ENCODE measurements at places on chromosomes 5 and 9.

DNA sequence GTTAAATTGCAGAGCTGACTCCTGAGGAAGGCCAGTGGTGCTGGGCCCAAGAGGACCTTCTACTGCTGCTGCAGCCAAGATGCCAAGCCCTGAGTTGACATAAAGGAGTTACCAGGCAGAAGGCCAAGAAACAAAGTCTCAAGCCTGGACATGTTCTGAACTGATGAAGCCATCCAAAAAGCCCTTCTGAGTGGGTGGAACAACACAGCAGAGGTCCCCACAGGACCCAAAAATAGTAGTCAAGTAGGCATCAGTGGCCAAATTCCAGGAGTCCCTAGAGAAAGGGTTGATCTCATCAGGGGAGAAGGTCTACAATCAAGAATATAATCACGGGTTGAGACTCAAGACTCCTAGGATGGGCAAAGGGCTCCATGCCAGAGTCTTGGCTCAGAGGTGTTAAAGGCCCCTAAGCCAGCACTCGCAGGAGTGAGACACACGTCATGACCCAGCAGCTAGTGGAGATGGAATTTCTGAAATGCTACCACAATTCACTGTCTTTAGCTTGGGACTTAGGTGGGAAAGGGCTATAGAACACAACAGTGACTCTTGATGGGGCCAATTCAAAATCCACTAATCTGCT is 119.7 kb downstream of the FANCC start:
- peak; percentile 13 for DNase-seq

DNA sequence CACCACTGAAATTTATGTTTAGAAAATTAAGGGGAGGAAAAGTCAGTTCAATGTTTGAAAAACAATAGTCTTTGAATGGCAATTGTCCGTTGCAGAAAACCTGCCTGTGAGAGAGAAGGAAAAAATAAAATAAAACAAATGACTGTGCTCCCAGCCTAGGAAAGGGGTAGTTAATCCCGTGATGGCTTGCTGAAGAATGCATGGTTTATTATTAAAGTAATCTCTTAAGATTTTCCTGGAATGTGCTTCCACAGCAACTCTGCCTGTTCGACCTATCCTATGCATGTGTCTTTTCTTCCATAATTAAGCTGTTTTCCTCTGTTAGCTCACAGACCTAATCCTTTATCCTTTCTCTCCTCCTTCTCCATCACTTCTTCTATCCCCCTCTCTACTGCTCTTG is 2.4 kb upstream of the DAB2 start:
- DNase-seq: no peak

DNA sequence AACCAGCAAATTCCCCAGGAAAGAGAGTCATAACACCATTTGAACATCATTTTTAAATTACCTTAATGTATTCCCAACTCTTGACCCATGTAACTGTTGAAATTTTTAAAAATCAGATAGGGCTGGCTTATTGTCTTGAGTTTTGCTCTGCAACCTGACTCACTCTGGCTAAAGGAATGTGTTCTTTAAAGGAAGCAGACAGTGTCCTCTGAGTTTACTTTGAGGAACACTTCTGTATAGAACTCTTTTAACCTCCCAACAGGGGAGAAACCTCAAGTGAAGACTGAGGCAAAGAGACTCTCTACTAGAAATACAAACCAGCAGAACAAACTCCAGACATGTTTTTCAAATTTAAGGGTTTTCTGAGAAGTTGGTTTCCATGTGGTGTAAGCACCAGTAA is 248.9 kb downstream of the CWC27 start:
- no peak for DNase-seq

DNA sequence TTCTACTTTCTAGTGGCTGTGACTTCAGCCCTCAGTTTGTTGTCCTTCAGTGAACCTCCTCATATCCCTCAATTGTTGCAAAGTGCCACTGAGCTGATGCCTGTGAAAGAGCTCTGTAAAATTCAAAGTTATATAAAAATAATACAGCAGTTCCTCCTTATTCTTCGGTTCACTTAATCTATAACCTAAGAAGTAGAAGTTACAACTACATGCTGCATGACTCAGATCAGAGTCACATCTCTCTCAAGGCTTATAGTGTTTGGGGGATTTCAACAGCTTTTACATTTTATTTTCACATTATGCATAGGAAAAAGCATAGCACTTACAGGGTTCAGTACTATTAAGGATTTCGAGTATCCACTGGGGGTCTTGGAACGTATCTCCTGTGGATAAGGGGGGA is 25.1 kb upstream of the GCNT1 start:
- DNase-seq: no peak

- no peak for DNase-seq
These were observed 52.2 kb downstream of the ACTL7B start for GRCh38 chr9:108803428-108804065.

GRCh38 chr9:2466703-2467102 is 154.9 kb upstream of the VLDLR start:
- DNase-seq: no peak

GRCh38 chr9:127854184-127854806 is at the start of gene ENG:
Gene ENG (minus strand): TSS chr9:127854658. CDS start chr9:127854355, 303 bp downstream.
- DNase-seq: no peak

DNA sequence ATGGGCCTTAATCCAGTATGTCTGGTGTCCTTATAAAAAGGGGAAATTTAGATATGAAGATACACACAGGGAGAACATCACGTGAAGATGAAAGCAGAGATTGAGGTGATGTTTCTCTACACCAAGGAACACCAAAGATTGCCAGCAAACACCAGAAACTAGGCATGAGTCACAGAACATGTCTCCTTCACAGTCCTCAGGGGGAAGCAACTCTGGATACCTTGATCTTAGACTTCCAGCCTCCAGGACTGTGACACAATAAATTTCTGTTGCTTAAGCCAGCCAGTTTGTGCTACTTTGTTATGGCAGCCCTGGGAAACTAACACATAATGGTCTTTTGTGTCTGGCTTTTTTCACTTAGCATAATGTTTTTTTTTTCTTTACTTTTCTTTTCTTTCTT is 41.2 kb upstream of the STRBP start:
- no peak for DNase-seq

GRCh38 chr9:74173284-74173683 is 323.9 kb upstream of the RORB start:
- no peak for DNase-seq

- DNase-seq: no peak
These were observed 306.6 kb downstream of the ADGRV1 start for GRCh38 chr5:90865180-90865579.

DNA sequence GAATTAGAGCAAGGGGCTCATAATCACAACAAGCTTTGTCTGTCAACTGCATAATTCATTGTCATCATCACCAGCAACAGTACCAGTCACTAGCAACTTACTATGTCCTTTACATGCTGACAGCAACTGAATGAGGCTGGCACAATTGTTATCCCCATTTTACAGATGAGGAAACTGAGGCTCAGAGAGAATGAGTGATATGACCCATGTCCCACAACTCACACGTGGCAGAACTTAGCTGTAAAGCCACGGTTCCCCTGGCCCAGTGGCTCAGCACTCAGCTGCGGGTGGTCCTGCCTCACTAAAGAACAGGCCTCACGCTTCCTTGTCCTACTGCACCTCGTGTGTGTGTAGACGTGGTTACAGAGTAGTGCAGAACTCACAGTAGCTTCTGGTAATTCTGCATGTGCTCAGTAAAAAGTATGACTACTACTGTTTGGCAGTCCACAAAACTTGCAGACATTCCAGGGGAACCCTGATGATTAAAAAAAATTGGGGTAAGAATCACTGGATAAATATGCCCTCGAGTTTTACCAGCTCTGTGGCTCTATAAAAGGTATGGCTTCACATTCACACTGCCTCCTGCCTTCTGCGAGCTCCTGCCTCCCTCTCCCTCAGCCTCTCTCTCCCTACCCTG is 30.2 kb downstream of the AFAP1L1 start:
- no peak for DNase-seq

DNA sequence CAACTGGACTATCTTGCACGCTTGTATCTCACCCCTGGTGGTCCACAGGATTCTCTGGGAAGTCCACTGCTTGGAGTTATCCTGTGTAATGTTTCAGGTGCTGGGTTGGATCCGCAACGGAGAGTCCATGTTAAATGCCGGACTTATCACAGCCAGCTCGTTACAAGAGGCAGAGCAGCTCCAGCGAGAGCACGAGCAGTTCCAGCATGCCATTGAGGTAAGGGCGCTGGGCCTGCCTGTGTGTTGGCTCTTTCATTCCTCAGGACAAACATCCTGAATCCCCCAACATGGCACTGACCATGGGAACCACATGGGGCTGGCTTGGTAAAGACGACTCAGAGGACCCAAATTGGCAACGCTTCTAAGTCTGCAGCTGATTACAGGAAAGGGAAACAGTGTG is 214.8 kb upstream of the OTULINL start:
- DNase-seq: no peak

DNA sequence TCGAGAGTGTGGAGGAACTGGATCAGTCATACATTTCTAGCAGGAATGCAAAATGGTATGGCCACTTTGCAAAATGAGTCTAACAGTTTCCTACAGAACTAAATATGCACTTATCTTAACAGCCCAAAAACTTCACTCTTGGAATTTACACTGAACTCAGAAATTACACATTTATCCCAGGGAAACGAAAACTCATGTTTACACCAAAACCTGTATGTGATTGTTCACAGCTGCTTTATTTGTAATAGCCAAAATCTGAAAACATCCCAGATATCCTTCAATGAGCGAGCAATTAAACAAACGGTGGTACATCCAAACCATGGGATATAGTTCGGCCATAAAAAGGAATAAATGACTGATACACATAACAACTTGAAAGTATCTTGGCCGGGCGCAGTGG is 62.0 kb downstream of the RNF130 start:
- no peak for DNase-seq

- no peak for DNase-seq
These were observed 65.2 kb downstream of the PBX3 start for GRCh38 chr9:125812403-125812802.

GRCh38 chr5:59829386-59829785 is 64.1 kb downstream of the PDE4D start:
- peak; percentile 10 for DNase-seq

- DNase-seq: no peak
These were observed 73.2 kb downstream of the KIAA1958 start for GRCh38 chr9:112559629-112560413.

DNA sequence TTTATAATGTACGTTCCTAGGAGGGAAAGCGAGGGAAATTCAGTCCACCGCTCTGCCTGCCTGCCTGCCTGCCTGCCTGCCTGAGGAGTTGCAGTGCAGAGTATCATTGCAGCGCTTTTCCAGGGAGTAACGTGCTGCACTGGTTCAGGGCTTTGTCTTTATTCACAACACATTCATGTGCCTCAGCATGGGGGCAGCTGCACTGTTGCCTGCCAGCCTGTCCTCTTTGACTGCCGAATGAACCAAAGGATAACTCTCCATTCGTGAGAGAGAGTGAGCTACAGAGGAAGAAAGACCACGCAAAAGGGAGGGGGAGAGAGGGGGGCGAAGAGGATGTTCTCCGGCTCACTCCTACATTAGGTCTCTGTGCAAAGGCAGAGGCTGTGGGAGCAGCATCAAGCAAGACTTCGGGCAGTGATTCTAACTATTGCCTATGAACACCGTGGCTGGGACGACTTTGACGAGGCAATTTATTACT is 791.2 kb downstream of the MAT2B start:
- no peak for DNase-seq

GRCh38 chr5:173882632-173883031 is 5.5 kb upstream of the CPEB4 start:
- DNase-seq: no peak

DNA sequence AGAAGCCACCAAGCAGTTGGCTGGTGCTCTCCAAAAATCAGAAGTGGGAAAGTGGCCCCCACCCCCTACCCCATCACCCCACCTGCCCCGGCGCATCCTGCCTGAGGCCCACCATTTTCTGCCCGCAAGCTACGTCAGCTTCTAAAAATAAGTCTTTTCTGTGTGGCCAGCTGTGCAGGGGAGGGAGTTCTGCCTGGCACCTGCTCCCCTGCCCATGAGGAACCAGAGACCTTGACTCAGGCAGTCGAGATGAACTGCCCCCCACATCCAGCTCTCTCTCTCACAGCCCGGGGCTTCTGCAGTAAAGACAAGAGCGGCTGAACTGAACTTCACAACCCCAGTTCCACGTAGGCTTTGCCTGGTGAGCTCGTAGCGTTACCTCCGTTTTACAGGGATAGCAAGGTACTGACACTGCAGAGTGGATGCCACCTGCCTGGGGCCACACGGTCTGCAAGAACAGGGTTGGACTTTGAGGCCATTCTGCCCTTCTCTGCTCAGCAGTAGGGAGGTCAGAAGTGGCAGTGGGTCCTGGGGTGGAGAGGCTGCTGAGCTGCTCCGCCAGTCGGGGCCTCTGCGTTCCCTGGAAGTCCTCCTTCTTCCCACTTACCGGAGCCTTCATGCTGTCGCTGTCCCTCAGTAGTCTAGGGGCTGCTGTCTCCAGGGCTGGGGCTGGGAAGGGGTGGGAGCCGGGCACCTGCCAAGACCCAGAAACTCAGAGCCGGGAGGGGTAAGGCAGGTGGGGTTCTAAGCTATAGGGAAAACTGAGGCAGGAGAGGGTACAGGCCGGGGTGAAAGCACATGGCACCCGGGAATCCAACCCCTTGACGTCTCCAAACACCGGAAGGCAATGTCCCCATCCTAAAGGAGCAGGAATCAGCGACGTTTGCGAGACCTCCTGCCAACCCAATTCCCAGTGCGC is 781 bp downstream of the ST6GALNAC4 start:
- DNase-seq: no peak

- DNase-seq: no peak
These were observed 122.0 kb downstream of the PRDM6 start for GRCh38 chr5:123211084-123211483.

GRCh38 chr5:32275396-32275741 is 37.4 kb downstream of the MTMR12 start:
- DNase-seq: no peak

- DNase-seq: peak; percentile 5
These were observed 96.1 kb downstream of the ADAMTSL1 start for GRCh38 chr9:18569941-18570630.

GRCh38 chr5:36305571-36306326 is 4.0 kb upstream of the RANBP3L start:
- peak; percentile 49 for DNase-seq

DNA sequence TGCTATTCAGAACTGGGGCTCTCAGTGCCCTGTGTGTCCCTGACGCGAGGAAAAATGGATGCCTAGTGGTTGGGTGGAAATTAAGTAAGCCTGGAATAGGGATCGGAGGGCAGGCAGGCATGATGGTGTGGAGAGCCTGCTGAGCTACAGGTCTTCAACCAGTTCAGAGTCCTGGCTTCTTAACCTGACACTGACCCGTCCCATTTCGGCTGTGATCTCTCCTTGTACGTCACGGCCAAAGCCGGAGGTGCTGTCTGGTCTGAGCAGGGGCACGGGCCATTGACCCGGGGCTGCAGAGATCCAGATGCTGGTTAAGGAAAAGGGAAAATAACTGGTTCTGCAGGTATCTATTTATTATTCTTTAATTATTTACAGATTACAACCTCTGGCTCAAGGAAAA is 27.9 kb downstream of the RHOBTB3 start:
- DNase-seq: no peak

DNA sequence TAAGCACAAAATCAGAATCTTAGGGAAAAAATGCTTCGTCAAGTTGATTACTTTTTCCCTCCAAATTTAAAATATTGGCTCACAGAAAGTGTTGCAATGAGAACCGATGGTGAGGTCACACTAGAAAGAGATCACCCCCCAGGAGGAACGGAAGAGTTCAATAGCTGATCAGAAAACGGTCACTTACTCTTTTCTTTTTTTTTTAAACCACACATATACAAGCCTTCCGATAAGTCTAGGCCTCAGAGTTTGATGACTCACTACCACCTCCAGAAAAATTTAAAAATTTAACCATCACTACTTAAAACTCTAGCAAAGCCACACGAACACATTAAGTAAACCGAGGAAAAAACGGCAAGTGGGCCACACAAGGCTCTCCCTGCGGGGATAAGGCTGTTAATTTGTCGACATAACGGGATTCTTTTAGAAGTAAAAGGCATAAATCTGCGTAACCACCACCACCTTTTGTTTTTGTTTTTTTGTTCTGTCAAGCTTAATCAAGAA is 1.2 kb downstream of the SURF4 start:
- DNase-seq: no peak
